BJ (cell line): ENCODE measurements at places on chromosomes 11 and 22.

DNA sequence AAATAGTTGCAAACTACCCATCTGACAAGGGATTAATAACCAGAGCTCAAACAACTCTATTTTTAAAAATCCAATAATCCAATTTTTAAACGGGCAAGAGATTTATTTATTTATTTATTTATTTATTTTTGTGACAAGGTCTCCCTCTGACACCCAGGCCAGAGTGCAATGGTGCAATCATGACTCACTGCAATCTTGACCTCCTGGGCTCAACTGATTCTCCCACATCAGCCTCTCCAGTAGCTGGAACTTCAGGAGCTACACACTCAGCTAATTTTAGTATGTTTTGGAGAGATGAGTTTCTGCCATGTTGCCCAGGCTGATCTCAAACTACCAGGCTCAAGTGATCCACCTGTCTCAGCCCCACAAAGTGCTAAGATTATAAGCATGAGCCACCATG lies 267.2 kb upstream of the BLID start:
- DNase-seq, result no peak

DNA sequence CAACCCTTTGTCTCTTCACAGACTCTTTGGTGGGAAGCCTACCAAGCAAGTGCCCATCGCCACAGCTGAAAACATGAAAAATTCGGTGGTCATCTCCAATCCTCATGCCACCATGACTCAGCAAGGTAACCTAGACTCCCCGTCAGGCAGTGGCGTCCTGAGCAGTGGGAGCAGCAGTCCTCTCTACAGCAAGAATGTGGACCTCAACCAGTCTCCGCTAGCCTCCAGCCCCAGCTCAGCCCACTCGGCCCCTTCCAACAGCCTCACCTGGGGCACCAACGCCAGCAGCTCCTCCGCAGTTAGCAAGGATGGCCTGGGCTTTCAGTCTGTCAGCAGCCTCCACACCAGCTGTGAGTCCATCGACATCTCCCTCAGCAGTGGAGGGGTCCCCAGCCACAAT lies 111.6 kb downstream of the DBX1 start:
- no peak for DNase-seq

DNA sequence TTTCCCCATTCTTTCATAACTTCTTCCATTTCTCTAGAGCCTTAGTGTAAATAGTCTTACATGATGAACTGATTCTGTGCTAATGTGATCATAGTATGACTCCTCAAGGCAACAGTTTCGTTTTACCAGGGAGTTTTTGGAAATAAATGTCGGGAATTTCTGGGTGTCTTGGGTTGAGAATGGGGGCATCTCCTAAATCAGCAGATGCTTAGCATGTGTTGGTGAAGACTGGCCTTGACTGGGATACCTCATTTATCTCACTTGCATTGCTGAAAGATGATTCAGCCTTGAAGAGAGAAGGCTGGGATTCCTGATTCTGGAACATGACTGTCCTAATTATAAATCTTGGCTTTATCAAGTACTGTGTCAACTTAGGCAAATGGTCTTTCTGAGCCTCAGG lies 115.7 kb upstream of the C11orf87 start:
- no peak for DNase-seq

DNA sequence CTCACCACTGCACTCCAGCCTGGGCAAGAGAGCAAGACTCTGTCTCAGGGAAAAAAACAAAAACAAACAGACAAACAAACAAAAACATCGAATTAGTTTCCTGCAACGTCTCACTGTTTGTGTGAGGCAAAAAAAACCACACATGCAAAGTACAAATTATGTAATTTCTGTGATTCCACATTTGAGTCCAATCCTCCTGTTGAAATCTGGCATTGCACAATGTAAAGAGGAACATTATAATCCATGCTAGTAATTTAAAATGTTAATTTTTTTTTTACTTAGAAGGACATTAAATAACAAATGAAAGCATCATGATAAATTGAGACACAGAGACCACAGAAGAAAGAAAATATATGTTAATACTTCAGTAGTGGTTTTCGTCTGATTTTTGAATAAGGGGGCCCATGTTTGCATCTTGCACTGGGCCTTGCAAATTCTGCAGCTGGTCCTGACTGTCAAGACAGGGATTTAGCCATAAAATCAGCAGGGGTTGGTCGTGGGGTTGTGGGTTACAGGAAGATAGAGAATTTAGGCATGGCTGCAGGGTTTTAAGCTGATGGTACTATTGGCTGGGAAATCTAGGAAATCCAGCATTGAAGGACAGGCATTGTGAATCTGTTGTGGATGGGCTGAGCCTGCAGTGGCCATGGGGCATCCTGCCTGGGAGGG lies 102.6 kb upstream of the ALDH3B2 start:
- DNase-seq, result no peak

DNA sequence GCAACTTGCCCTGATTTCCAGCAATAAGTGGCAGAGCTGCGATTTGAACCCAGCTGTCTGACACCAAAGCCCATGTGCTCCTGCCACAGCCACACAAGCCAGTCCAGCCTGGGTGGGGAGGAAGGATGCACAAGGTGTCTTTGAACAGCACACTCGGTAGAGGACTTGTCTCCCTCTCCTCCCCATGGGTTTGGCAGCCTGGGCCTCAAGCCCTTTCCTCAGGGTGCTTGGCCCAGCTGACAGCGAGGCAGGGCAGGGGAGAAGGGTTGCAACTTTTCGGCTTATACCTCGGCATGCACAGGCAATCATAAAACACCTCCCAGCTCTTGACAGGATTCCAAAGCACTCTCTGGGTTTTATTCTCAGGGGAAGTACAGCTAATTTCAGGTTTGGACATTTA lies 19.3 kb downstream of the ASPHD2 start:
- DNase-seq, result no peak

GRCh38 chr11:123135863-123136446 lies 59.1 kb downstream of the CLMP start:
- DNase-seq, result no peak

GRCh38 chr11:57299150-57299737 lies 25.5 kb downstream of the TNKS1BP1 start:
- no peak for DNase-seq

DNA sequence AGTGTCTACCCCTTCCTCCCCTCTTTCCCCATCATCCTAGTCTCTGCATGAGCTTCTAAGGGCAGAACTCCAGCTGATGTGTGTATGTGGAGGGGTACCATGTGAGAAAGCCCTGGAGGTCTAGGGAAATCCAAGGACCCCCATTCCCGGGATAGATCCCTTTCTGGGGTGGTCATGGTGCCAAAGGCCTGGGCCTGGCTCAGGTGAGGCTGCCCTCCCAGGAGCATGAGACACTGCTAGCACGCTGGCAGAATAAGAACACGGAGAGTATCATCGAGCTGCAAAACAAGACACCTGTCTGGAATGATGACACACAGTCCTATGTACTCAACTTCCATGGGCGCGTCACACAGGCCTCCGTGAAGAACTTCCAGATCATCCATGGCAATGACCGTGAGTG lies 19.6 kb downstream of the TUB start:
- DNase-seq, result no peak

DNA sequence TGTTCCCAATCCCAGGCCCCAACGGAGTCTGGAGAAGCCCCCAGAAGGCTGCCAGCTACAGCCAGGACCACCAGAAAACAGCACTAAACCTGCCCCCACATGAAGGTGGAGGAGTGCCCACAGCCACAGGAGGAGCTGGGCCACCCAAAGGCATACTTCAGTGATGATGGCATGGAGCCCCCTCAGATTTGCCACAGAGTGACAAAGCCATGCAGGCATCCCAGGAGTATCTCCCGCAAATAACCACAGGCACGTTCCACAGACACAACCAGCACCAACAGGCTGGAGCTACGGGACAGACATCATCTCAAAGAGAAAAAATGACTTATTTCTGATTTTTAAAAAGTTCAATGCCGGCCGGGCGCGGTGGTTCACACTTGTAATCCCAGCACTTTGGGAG lies 10.6 kb downstream of the CARS1 start:
- no peak for DNase-seq

GRCh38 chr11:496834-497564 lies 10.0 kb downstream of the RNH1 start:
- DNase-seq, result no peak

- no peak for DNase-seq
These were observed 17.6 kb downstream of the OTOG start for GRCh38 chr11:17564687-17565042.

DNA sequence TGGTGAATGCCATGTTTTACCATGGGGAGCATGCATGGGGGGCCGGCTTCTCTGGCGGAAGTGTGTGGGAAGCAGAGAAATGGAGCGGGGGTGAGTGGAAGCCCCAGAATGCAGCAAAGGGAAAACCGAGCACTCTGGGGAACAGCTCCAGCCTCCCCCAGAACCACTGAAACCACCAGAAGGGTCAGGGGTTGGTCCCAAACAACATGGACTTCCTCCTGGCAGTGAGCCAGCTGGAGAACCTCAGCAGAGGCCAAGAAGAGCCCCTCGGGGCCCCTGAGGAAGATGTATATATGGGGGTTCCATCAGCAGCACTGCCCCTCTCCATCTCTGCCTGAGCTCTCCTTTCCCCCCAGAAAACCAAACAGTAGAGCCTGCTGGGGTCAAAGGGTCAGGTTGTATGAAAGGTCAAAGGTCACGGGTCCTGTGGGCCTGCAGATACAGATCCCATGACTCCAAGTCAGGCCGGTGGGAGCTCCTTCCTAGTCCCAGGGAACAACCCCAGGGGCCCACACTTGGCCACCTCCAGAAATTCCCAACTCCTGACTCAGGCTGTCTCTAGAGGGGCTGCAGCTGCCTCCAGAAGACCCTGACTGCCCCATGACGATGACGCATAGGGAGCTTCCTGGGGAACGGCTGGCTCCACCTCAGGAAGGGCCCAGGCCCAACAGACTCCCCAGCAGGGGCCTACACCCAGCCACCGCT lies 48.5 kb upstream of the TIMP3 start:
- DNase-seq, result no peak

GRCh38 chr11:114309517-114309916 lies 13.3 kb downstream of the NNMT start:
- DNase-seq, result no peak

- no peak for DNase-seq
These were observed 15.2 kb upstream of the EI24 start for GRCh38 chr11:125554038-125554437.

DNA sequence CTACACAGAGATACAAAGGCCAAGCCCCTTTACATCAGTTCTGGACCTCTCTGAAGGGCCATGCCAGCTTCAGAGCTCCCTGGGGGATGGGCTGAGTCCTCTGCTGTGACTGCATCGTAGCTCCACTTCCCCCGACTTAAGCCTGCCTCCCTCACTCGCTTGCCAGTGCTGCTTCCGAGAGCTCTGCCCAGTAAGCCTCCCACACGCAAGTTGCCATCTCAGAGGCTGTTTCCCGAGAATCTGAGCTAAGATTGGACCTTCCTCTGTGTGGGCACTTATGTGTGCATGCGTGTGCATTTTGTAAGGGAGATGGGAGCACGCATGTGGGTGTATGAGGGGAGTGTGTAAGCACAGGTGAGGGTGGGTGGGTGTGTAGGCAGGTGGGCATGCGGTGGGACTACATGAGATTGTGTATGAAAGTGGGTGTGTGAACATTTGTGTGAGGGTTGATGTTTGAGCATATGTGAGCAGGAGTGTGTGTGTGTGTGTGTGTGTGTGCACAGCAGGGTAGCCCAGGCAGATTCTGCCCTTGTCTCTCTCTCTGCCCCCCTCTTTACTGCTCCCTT lies 163.0 kb upstream of the SYT13 start:
- DNase-seq, result no peak

DNA sequence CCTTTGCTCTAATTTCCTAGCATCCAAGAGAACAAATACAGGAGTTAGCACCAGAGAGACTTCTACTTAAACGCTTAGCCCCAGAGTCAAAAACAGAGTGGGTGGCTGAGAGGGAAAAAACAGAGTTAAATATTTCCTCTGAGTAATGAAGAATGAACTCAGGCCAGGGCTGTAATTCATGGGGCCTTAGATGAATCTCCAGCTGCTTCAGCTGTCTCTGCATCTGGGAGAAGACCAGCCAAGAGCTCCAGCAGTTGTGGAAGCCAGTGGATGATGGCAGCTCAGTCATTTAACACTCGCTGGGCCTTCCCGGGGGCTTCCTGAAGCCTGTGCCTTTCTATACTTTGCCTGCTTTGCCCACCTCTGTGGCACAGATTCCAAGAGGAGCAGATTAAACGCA lies 5.7 kb upstream of the ADAMTS15 start:
- DNase-seq, result no peak

- DNase-seq, result no peak
These were observed 1.6 kb upstream of the OMP start for GRCh38 chr11:77101043-77101537.

- no peak for DNase-seq
These were observed 69.7 kb downstream of the TENM4 start for GRCh38 chr11:79371152-79371551.
